Motor neuron (in vitro differentiated cells): ENCODE measurements at places on chromosomes 1 and 21.

DNA sequence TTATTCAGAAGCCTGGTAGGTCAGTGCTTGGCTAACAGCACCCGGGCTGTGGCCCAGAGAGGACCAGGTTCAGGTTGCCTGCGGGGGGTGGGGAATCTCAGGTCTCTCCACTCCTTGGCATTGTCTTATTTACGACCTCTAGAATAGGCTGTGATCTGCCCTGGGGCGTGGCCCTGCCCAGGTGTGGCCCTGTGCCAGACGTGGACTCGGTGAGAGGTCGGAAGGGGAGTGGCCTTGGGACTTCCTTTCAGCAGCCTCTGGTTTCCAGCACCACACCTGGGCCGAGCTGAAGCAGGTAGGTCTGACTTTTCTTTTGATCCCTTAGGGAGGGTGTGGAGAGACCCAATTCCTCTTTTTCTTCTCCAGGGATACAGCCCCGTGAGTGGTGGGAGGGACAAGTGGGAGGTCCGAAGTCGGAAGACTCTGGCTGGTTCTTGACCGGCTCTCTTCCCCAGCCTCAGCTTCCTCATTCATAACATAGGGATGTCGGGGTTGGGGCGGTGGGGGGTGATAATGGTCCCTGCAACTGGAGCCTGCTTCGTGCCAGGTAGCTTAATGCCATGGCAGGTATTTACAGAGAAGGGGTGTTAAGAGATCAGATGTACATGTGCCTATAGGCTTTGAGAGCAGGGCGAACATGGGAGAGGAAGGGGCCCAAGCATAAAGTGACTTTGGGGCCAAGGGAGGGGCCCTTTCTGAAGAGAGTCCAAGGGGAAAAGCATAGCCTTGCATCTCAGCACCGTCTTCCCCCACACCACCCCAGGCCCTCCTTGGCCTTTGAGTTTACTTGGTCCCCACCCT is 16.5 kb downstream of the ACOT11 start:
- no peak for ATAC-seq

DNA sequence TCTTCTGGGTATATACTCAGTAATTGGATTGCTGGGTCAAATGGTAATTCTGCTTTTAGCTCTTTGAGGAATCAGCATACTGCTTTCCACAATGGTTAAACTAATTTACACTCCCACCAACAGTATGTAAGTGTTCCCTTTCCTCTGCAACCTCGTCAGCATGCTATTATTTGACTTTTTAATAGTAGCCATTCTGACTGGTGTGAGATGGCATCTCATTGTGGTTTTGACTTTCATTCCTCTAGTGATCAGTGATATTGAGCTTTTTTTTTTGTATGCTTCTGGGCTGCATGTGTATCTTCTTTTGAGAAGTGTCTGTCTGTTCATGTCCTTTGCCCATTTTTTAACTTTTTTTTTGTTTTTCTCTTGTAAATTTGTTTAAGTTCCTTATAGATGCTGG is 279.4 kb downstream of the PTGER3 start:
- ATAC-seq: no peak

DNA sequence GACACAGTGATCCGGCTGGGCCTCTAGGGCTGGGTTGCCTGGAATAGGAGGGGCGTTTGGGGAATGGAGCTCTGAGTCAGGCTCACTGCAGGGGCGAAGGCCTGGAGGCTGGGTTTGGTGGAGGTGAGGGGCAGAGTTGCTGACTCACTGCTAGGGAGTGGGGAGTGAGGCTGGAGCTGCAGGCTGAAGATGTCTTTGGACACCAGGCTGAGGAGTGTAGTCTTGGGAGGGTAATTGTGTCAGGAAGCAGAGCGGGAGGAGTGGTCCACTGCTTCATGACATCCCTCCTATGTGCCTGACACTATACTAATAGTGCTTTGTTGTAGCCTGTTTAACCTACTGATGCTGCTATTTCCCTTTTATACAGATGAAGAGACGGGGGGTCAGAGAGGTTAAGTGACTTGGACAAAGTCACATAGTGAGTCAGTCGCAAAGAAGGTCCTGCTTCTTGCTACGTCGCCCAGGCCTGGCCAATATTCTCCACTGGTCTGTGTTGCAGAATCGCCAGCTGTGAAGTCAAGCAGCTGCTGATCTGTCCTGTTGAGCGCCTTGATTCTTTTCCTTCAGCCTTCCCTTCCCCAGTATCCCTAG is 13.6 kb downstream of the ACTL8 start:
- peak; percentile 86 for ATAC-seq

GRCh38 chr1:37822906-37823815 is 15.2 kb upstream of the YRDC start:
- ATAC-seq: no peak

- ATAC-seq: no peak
These were observed 24.9 kb upstream of the NHLH2 start for GRCh38 chr1:115865704-115866380.

DNA sequence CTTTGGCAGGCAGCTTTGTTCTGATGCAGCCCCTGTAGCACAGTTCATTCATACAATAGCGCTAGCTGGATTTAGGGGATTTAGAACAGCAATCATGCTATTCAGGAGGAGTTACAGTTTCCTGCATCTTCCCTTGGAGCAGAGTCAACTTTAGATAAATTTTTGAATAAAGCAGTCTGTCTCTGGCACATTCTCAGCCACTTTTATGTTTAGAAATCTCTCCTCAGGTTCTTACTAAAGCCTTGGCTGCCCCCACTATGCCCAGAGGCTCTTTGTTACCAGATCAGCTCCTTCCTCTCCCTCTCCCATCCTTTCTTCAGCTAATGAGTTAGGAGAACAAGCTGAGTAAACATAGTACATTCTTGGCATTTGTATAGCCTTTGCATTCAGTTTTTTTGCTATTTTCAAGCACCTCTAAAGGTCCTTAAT is 17.0 kb upstream of the PIGC start:
- no peak for ATAC-seq

DNA sequence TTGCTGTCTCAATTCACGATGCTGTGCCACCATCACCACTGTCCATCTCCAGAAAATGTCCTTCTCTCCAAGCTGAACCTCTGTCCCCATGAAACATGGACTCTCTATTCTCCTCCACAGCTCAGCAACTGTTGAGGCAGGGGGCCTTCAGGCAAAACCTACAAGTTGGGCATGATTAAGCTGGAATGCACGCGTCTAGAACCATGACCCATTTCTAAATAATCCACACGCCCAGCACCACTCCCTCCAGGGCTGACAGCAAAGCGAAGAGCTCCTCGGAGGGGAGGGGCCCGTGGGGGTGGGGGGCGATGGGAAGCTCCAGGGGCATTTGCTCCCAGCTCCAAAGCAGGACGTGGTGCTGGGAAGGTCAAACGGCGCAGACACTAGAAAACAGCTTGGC is 3.3 kb upstream of the HES5 start:
- no peak for ATAC-seq

DNA sequence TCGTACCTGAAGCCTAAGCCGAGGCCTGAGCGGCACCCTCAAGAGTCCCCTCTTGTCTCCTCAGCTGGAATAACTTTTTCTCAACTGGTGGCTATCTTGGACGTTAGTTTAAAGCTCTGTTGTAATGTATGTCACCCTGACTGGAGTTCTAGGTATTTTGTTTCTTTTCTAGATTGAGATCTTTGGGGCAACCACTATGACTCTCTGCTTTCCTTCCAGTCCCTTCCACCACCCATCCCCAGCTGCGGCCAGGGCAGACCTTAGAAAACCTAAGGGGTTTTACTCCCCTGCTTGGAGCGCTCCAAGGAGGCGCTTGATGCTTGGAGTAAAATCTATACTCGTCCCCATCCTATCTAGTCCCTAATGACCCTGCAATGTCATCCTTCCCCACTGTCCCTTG is 74.6 kb upstream of the MRPS6 start:
- no peak for ATAC-seq

- ATAC-seq: no peak
These were observed 123.6 kb downstream of the PEX14 start for GRCh38 chr1:10598389-10598702.

GRCh38 chr1:56073614-56074006 is 505.8 kb downstream of the PLPP3 start:
- no peak for ATAC-seq

- no peak for ATAC-seq
These were observed 76.6 kb downstream of the PLPP3 start for GRCh38 chr1:56502700-56503245.

- no peak for ATAC-seq
These were observed 142.2 kb downstream of the LHX8 start for GRCh38 chr1:75276385-75276784.
